ENCODE measurements at places on chromosomes 3 and 15.

DNA sequence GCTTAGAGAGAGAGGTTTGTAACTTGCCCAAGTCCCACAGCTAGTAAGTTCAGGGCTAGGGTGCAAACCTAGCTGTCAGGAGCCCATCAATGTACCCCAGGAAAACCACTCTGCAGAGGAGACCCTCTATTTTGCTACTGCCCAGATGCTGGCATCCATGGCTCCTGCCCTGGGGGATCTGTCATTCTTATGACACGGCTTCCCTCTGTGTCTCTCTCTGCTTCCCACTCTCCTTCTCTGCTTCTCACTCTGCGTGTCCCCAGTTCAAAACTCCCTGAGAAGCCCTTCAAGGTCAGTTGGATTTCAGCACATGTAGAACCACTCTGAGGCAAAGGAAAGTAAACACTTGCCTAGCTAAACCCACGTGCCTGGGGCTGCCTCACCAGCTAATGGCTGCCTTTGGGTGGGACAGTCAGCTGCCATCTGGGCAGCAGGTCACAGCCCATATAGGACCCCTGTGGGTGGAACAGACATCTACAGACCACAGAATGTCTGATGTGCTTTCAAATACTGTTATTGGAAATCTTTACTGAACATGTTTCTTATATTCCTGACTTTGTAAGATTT lies 29.4 kb upstream of the SLCO2A1 start:
- DNase-seq, result no peak

DNA sequence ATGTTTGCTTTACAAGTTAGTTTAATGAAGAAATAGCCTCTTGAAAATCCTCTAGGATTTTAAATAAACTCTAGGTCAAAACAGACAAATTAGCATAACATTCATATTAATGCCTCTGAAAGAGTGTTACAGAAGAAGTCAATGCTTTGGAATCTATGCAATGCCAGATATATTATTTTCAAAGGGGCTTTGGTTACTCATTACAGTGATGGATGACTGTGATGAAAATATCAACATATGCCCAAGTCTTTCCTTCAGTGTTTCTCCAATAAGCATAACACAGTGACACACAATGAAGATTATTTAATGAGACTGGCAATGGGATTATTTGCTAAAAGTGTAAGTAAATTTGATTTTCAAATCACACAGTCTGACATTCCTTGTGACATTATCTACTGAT lies 1247.2 kb downstream of the ROBO2 start:
- DNase-seq, result no peak

DNA sequence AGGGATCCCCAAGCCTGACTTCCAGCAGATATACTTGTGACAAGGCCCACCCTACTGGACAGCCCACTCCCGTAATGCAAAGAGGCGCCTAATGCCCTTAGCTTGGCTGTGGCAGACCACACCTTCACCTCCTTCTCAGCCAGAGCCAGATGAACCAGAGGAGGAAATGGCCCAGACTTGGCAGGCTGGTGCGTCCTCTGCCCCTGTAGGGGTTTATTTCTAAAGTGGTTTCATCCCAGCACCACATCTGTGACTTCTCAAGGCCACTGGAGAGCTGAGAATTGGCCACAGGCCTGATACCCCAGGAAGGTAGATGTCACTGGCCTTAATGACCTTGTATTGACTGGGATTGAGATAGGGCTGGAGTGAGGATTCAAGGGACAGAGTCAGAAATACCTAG lies 29.5 kb downstream of the BOC start:
- DNase-seq, result no peak

DNA sequence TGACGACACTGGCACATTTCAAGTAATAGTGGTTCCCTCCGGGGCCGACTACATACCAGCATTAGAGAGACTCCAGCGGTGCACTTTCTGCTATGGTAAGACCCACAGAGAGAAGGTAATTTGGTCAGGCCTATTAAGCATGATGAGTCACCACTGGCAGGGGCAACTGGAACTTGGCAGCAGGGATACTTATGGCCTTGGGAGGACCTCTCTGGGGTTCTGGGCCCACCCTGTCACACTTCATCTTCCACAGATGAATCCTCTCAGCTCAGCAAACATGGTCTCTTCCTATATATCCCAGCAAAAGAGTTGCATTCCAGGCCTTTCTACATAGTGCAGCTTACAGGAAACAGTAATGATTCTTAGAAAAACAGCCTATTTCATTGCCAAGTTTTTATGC lies 88.0 kb downstream of the PIK3R4 start:
- DNase-seq, result no peak

- DNase-seq, result no peak
Observed at GRCh38 chr15:32715276-32715675, 2.5 kb upstream of the GREM1 start.

- DNase-seq, result no peak
Observed at GRCh38 chr15:68598171-68599152, 19.7 kb downstream of the CORO2B start.

DNA sequence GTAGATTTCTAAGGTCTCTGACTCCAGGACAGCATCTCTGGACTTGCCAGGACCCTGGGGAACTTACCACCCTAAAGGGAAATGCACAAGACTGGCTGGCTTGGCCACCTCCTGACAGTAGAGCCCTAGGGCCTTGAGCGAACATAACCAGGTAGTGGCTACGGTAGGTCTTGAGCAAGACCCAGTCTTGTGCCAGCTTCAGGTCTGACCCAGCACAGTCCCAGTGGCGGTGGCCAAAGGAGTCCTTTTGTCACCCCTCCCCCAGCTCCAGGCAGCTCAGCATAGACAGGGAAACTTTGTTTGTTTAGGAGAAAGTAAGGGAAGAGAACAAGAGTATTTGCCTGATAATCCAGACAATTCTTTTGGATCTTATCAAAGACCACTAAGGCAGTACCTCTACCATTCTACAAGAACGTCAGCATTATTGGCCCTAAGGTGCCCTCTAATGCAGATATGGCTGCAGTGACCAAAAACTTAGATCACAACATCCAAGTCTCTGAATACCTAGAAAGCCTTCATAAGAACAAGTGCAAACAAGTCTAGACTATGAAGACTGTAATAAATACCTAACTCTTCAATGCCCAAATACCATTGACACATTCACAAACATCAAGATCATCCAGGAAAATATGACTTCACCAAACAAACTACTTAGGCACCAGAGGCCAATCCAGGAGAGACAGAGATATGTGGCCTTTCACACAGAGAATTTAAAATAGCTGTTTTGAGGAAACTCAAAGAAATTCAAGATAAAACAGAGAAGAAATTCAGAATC lies 38.7 kb upstream of the FBN1 start:
- no peak for DNase-seq

DNA sequence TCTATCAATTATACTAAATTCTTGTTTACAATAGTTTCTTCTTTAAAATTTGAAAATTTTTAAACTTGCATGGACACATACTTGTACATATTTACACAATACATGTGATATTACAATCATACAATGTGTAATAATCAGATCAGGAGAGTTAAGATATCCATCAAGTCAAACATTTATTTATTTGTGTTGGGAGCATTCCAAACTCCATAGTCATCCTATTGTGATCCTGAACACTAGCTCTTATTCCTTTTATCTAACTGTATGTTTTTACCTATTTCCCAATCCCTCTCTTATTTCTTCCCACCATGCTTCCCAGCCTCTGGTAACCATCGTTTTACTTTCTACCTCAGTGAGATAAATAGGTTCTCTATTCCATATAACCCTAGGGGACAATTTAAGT lies 1219.2 kb downstream of the ZPLD1 start:
- DNase-seq, result no peak

- no peak for DNase-seq
Observed at GRCh38 chr3:36401056-36401455, 20.8 kb downstream of the STAC start.

- DNase-seq, result no peak
Observed at GRCh38 chr3:72081471-72082185, 296.7 kb upstream of the PROK2 start.

DNA sequence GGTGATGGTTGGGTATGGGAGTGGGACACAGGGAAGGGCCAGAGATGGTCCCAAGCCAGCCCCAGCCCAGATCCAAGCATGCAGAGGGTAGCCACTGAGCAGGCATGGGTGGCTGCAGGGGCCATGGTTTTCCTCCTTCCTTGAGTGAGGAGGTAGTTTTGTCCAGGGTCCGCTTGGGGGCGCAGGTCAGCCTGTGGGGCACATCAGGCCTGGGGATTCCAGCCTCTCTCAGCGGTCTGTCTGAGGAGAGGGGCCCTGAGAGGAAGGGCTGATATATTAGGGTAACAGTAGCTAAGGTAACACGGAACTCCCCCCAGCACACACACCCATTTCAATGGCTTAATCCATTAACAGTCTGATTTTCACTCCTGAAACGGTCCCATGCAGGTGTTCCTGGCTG lies 22.7 kb upstream of the LCTL start:
- DNase-seq, result no peak

DNA sequence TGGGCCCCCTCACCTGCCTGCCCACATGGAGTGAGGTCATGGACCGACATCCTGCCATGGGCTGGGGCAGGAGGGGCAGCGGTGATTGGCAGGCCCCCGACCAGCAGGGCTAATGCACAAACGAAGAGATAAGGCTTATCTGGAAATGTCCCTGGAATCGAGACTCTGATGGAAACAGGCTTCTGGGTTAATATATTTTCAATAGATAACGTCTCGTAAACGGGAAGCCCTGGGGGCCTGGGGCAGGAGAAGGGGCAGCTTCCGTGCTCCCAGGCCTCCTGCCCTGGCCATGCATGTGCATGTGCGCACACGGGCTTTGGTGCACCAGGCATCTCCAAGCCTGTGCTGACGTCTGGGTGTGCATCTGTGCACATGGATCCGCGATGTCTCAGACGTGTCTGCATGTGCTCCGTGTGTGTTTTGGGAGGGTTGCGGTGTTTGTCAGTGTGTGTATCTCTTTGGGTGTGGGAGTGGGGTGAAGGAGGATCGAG lies 55.1 kb downstream of the DNAJB8 start:
- DNase-seq, result no peak

DNA sequence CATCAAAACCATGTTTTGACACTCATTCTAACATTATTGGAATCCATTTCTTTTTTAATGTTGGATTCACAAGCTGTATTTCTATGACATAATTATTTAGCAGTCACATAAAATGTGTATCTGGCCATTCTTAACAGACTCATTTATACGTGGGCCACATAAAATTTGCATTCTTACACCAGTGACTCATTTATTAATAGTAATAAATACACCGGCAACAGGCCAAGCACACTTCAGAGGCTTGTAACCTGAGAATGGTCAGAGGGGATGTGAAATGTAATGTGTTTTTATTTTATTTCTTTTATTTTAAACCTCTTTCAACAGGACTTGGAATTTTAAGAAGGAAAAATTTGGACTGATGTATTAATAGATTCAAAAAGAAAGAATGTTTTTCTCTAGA lies 384.9 kb upstream of the RARB start:
- no peak for DNase-seq

GRCh38 chr15:36251450-36251849 lies 328.0 kb upstream of the CDIN1 start:
- no peak for DNase-seq

GRCh38 chr3:120442975-120443517 lies 7.7 kb downstream of the FSTL1 start:
- DNase-seq, result no peak

DNA sequence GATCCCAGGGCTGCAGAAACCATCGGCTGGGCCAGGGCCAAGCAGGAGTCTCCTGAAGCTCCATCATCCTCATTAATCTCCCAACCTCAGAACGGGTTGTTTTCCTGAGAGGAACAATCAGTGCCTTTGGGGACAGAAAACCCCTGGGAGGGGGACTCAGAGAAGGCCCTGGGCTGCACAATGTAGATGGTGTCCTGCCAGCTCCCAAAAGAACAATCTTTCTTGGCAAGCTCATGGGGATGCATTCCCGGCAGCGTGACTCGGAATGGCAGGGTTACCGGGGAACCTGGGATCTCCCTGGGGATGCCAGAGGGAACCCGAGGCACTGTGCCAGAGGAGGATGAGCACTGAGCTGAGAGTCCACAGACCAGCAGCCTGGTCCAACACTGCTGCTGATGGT lies 72.1 kb upstream of the ATP2B2 start:
- no peak for DNase-seq

DNA sequence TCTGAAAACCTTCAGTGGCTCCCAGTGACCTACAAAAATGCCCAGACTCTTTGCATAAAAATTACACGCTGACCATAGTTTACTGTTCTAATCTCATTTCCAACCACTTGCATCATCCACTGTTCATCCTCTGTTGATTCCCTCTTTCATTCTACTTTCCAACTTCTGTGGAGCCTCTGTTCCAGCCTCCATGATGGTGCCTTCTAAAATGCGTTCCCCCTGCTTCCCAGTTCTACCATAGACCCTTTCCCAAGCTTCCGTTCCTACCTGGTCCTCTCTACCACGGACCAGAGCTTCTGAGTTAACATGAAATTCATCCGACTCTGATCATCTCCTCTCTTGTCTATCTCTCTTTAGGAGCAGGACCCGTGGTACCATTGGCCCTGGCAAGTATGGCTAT lies 127.0 kb downstream of the THSD4 start:
- DNase-seq, result no peak

Measured in amygdala (tissue), 56 donors.